Lung (tissue), 17 donors: ENCODE measurements at places on chromosomes 4 and X. TPM values are rescaled to one million over a fixed set of nuclear protein-coding genes. Genes with fewer than 3 reads are reported as not detected.

The GPR143 gene
- total RNA-seq = 2.7 TPM

The TRIM60 gene
- total RNA-seq = not detected

- H3K27ac ChIP-seq = no peak overlapping the region
- H3K36me3 ChIP-seq = peaks cover 7% of the 10 kb centered on the region
- no peak overlapping the region for H3K4me3 ChIP-seq
- H3K4me1 ChIP-seq = peaks cover 2% of the 10 kb centered on the region
- no peak for DNase-seq
- no peaks in the 10 kb centered on the region for H3K27me3 ChIP-seq
Observed at GRCh38 chr4:163157157-163157556, 9.5 kb downstream of the NAF1 start.

DNA sequence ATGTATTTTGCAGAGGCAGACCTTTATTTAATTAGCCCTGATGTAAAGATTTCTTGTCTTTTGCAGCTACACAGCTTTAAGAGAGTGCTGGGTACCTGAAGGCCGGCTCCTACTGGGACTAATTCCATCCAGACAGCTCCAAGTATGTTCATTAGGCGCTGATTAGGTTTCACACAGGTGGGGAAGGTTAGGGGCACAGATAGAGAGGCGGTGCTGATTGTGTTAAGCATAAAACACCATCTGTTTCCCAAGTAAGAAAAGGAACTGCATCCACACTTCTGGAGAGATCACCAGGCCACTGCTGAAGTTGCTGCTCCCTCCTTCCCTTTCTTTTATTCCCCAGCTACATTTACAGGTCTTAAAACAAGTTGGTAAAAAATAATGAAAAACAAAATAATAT is 349.5 kb downstream of the ZIC3 start:
- H3K36me3 ChIP-seq = no peaks in the 10 kb centered on the region
- no peak for DNase-seq
- no peak overlapping the region for H3K4me3 ChIP-seq
- no peaks in the 10 kb centered on the region for H3K4me1 ChIP-seq

DNA sequence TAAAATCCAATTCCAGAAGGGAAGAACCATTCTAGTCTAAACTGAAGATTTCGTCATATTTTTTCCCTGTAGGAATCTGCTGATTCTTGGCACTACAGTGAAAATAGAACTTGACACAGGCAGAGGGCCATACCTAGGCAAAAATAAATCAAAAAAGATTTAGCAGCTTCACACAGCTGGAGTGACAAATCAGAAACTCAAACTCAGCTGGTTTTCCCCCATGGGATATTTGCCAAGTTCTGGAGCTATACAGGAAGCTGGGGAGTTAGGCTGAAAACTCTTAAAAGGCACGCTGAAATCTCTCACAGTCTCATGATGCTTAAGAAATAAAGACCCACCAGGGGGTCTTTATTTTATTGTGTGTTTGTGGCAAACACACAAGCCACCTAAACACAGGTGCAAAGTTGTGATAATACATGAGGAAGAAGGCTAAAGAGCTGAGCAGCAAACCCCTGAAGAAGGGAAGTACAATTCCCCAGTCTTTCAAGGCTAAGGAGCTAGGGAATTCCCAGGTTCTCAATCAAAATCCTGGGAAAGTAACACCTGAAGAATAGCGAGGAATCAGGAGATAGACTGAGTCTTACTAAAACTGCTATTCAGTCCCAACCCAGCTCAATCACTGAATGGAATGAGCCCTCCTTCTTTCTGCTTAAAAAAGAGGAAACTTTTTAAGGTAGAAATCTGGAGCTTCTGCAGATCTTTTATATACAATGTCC is 32.1 kb upstream of the BEND2 start:
- peak; percentile 59 for DNase-seq
- H3K27me3 ChIP-seq = peaks cover 7% of the 10 kb centered on the region
- H3K36me3 ChIP-seq = no peaks in the 10 kb centered on the region
- no peak overlapping the region for H3K4me3 ChIP-seq
- H3K27ac ChIP-seq = no peak overlapping the region

DNA sequence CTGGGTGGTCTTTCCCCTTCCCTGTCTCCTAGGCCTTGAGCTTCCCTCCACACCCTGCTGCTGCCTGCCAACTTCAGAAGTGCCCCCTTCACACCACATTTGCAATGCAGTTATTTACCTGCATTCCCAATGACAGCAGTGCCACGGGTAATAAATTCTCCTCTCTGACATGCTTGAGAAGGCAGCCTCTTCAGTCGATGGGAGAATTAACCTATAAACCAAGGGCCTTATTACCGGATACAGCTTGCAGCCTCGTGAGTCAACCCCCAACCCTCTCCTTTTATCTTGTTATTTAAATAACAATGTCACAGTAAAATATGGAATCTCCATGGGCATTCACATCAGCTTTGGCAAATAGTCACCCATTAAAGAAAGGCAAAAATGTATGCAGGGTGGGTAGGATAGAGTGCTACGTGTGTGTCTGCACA is 34.7 kb upstream of the LGI2 start:
- DNase-seq = no peak
- no peak overlapping the region for H3K27ac ChIP-seq
- no peaks in the 10 kb centered on the region for H3K4me1 ChIP-seq
- no peak overlapping the region for H3K4me3 ChIP-seq

- no peak for DNase-seq
- H3K4me1 ChIP-seq = no peaks in the 10 kb centered on the region
- H3K4me3 ChIP-seq = no peak overlapping the region
- H3K27ac ChIP-seq = no peak overlapping the region
- no peaks in the 10 kb centered on the region for H3K27me3 ChIP-seq
Observed at GRCh38 chr4:174402470-174403176, 118.9 kb downstream of the CEP44 start.

GRCh38 chr4:151950993-151951670 is 190.3 kb upstream of the GATB start:
- DNase-seq = no peak
- H3K4me1 ChIP-seq = no peaks in the 10 kb centered on the region
- no peak overlapping the region for H3K4me3 ChIP-seq
- H3K36me3 ChIP-seq = no peaks in the 10 kb centered on the region

GRCh38 chr4:80049813-80050534 is 23.1 kb downstream of the ANTXR2 start:
- DNase-seq = no peak
- H3K4me3 ChIP-seq = no peak overlapping the region
- H3K36me3 ChIP-seq = peaks cover 6% of the 10 kb centered on the region
- H3K27ac ChIP-seq = no peak overlapping the region
- no peaks in the 10 kb centered on the region for H3K4me1 ChIP-seq

DNA sequence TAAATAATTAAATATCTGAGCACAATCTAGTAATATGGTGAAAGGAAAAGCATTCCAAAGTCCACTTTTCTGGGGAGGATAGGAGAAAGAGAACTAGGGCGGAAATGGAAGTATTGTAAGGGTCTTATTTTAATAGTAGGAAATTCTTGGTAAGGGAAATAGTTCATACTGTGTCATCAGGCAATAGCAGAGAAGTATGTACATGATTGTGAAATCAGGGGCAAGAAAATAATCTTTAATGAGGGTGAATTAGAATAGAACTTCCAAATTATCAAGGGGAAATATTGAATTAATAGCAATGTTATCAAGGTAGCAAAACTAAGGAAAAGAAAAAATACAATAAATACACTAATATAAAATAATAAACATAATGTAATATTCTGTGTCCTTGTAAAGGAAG is 14.8 kb downstream of the GIMD1 start:
- no peaks in the 10 kb centered on the region for H3K27me3 ChIP-seq
- DNase-seq = no peak
- peaks cover 7% of the 10 kb centered on the region for H3K36me3 ChIP-seq
- no peak overlapping the region for H3K4me3 ChIP-seq
